Tracheal epithelial cell (primary cell): ENCODE measurements at places on chromosomes 12 and 14. TPM values are rescaled to one million over a fixed set of nuclear protein-coding genes. Genes with fewer than 3 reads are reported as not detected.

PLD4 gene
- total RNA-seq: not detected in 2 replicates

FOXG1 gene
- not detected in 2 replicates for total RNA-seq

PTHLH gene
- 84.0 and 193 TPM in 2 replicates for total RNA-seq

SLC4A8 gene
- total RNA-seq: 0.43 and 0.48 TPM in 2 replicates

LRRC43 gene
- total RNA-seq: 0.72 and 1.9 TPM in 2 replicates

VWF gene
- total RNA-seq: 1.1 and 2.2 TPM in 2 replicates

SMIM41 gene
- not detected in 2 replicates for total RNA-seq

PAH gene
- total RNA-seq: not detected in 2 replicates

VRK1 gene
- 16.8 and 33.5 TPM in 2 replicates for total RNA-seq

NOS1 gene
- total RNA-seq: 0.72 and 0.85 TPM in 2 replicates

SERPINA12 gene
- total RNA-seq: not detected in 2 replicates

HAL gene
- 0.21 and 0.24 TPM in 2 replicates for total RNA-seq

APOF gene
- total RNA-seq: not detected in 2 replicates

INHBE gene
- 0.96 and 1.3 TPM in 2 replicates for total RNA-seq

GAS2L3 gene
- 0.64 and 3.1 TPM in 2 replicates for total RNA-seq

FAM222A gene
- under 0.01 and 0.24 TPM in 2 replicates for total RNA-seq

FAM90A1 gene
- under 0.01 and 0.21 TPM in 2 replicates for total RNA-seq

KRT3 gene
- total RNA-seq: not detected in 2 replicates

ETNK1 gene
- total RNA-seq: 12.0 and 19.8 TPM in 2 replicates

CDKN3 gene
- 3.4 and 7.5 TPM in 2 replicates for total RNA-seq

CMTM5 gene
- not detected in 2 replicates for total RNA-seq

HPD gene
- total RNA-seq: 0.24 TPM in 1 of 2 replicates, not detected in the other

ATXN2 gene
- 5.1 and 10.1 TPM in 2 replicates for total RNA-seq

RASSF8 gene
- total RNA-seq: 15.6 and 17.4 TPM in 2 replicates

GNB3 gene
- 0.24 TPM in 1 of 2 replicates, not detected in the other for total RNA-seq

AMN gene
- total RNA-seq: 0.96 and 4.7 TPM in 2 replicates

FBLN5 gene
- total RNA-seq: 0.24 TPM in 1 of 2 replicates, not detected in the other

GALNT6 gene
- 23.7 and 61.9 TPM in 2 replicates for total RNA-seq

CLEC4D gene
- total RNA-seq: under 0.01 TPM in 1 of 2 replicates, not detected in the other

ATF7 gene
- total RNA-seq: 3.6 and 4.1 TPM in 2 replicates

WNT1 gene
- total RNA-seq: not detected in 2 replicates

NDRG2 gene
- 11.8 and 13.2 TPM in 2 replicates for total RNA-seq

LRRC10 gene
- not detected in 2 replicates for total RNA-seq

SLC10A1 gene
- not detected in 2 replicates for total RNA-seq

IL22 gene
- total RNA-seq: not detected in 2 replicates

ALDH1L2 gene
- 19.2 and 19.3 TPM in 2 replicates for total RNA-seq

TAS2R20 gene
- 0.64 and 0.96 TPM in 2 replicates for total RNA-seq

PRPH gene
- total RNA-seq: not detected in 2 replicates

TSHR gene
- not detected in 2 replicates for total RNA-seq

RNASE7 gene
- total RNA-seq: 13.6 and 36.1 TPM in 2 replicates
